ENCODE measurements at places on chromosomes 1 and 21. TPM values are rescaled to one million over a fixed set of nuclear protein-coding genes. Genes with fewer than 3 reads are reported as not detected.

Gene PGLYRP3
- total RNA-seq, result 0.34 TPM

Gene UMODL1
- not detected for total RNA-seq

Gene FALEC
- not detected for total RNA-seq

Gene RUSC1
- 47.1 TPM for total RNA-seq

Gene SELL
- not detected for total RNA-seq

Gene C4BPA
- total RNA-seq, result not detected

Gene ACTL8
- total RNA-seq, result not detected

Gene PTPN22
- 0.39 TPM for total RNA-seq

Gene SEMA4A
- total RNA-seq, result 6.6 TPM

Gene SPRR2G
- total RNA-seq, result not detected

Gene UQCRHL
- 2.0 TPM for total RNA-seq

Gene TLCD4
- total RNA-seq, result 0.08 TPM

Gene MARK1
- 7.1 TPM for total RNA-seq

Gene GADD45A
- 101 TPM for total RNA-seq

Gene SLC6A17
- total RNA-seq, result not detected

Gene CTBS
- total RNA-seq, result 13.3 TPM

Gene REG4
- not detected for total RNA-seq

Gene HTR6
- not detected for total RNA-seq

Gene TRIM63
- not detected for total RNA-seq
